Occipital lobe (tissue), 3 donors: ENCODE measurements at places on chromosomes 12 and 14. TPM values are rescaled to one million over a fixed set of nuclear protein-coding genes. Genes with fewer than 3 reads are reported as not detected.

GRCh38 chr12:27781680-27782079, 1.6 kb upstream of the MANSC4 start:
- DNase-seq, result no peak

DNA sequence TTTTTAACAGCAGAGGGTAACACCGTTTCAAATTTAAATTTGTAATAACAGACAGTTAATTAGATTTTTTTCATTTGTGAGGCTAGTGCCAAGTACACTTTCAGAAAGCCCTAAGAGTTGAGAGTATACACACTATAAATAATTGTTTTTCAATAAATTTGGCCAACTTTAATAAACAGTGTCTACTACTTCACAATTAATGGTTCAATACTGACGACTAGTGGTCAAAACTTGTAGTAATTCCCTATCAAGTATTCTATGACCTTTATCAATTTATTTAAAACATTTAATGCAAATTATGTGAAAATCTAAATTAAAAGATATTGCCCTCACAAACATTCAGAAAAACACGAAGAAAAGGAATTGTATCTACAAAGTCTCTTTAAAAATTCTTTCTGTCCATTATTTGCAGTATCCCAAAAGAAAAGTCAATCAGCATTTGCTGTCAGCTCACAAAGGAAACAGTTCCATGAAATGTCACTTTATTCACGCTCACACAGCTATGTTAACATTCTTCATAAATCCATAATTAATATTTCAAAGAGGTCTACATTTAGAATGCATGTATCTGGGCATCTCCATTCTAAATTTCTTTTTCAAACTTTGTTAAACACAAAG, 91.2 kb downstream of the CEP128 start:
- no peak for DNase-seq

GRCh38 chr12:58143498-58143995, 202.2 kb downstream of the ATP23 start:
- no peak for DNase-seq

DNA sequence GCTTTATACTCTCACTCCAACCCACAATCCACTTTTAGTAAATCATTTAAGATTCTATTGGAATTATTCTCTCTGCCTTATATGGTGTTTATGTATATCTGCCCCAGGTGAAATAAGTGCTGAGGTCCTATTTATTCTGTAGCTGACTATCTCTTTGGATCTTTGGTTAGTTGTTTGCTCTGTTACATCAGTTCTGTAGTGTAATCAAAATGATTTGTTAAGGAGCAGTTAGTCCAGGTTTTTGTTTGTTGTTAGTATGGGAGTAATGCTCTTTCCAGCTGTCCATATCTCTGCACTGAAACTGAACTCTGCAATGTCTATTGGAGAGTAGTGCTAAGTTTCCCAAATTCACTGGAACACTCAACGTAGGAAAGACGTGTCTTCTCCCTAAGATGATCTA, 615.8 kb downstream of the SNAPC1 start:
- DNase-seq, result no peak

DNA sequence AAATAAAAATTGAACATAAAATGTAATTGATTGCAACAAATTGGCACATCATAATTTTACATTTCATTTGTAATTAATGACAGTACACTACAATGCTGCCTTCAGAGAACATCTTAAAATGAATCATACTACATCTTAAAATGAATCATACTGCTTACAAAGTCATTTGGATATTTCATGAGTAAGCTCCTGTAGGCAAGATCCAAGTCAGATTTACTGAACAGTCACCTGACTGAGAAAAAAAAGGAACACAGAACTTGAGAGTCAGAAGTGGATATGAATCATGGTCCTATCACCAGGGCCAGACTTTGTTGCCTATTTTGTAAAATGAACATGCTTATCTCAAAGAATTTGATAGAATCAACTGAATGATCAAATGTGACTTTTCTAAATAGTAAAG, 32.7 kb upstream of the FBLN5 start:
- no peak for DNase-seq

- DNase-seq, result no peak
Observed at GRCh38 chr14:79064214-79064613, 894.0 kb downstream of the NRXN3 start.

Gene TMEM106C
- total RNA-seq, result 73.6 TPM

Gene CLEC9A
- total RNA-seq, result not detected

Gene SIX4
- total RNA-seq, result 0.78 TPM

Gene ZNF839
- total RNA-seq, result 12.6 TPM

Gene INSM2
- 0.47 TPM for total RNA-seq

Gene SLC39A5
- total RNA-seq, result not detected

Gene OR9K2
- 0.16 TPM for total RNA-seq
